ENCODE measurements at places on chromosomes 3 and 15. TPM values are rescaled to one million over a fixed set of nuclear protein-coding genes. Genes with fewer than 3 reads are reported as not detected.

Gene OR5H6
- total RNA-seq, result not detected

Gene P2RY12
- total RNA-seq, result not detected

DNA sequence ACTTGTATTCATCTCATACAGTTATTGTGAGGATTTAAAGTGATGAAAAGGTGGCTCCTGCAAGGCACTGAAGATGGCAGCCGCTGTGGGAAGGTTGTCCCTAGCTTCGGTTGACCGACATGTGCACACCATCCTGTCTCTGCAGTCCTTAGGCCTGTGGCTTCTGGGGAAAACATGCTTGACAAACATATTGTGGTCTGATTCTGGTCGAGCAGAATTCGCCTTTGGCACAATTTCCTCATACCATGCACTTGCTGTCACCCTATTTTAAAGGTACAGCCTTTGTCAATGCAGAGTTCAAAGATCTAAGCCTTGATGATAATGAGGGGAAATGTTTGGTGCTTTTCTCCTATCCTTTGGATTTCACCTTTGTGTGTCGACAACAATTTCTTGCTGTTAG, 50.9 kb downstream of the PRICKLE2 start:
- no peak for DNase-seq

DNA sequence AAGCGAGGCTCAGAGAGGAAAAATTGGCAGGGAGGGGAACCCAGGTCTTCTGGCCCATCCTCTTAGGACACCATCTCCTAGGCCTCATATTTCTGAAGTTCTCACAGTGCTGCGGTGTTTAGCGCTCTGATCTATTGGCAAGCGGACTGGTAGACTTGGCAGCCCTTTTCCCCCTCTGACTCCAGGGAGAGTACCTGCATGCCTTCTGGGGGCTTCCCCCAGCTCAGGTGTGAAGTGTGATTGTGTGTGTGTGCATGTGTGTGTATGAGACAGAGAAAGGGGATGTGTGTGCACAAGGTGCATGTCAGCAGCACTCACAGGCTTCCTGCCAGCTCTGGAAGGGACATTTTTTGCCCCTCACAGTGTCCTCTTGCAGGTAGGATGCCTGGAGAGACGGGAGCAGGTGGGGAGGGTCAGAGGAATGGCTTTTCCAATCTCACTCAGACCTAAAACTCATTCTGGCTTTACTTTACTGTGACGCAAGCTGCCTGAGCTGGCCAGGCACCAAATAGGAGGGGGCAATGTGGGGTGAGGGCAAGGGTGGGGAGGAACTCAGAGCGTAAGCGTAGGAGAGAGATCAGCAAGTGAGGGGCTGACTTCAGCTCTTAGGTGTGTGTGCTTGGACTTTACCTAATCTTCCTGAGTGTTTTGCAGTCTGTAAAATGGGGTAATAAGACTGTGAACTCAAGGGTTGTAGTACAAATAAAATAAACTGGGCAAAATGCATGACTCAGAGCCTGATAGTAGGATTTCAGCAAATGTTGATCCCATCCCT, 4.0 kb upstream of the IL17RE start:
- no peak for DNase-seq

DNA sequence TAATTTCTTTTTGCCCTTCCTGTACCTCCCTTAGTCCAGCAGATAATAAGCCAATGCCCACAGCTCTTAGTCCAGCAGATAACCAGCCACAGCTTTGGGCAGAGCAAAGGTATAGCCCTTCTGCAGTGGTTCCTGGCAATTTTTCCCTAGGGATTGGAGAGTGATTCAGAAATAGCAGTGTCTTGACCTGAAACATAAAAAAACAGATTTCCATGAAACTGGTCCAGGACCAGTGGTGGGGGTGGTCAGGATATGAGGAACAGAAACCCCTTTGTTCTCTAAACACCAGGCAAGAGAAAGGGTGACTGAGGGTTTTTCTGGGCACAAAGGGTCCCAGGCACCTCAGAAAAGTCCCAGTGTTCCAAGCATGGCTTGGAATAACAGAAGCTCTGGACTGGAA, 103.4 kb downstream of the ARRDC4 start:
- DNase-seq, result no peak

Data from ascending aorta (tissue), 2 donors.